NCI-H524 treated with DMSO at 0.1 percent for 48 hours (cell line): ENCODE measurements at places on chromosomes 1 and 21.

DNA sequence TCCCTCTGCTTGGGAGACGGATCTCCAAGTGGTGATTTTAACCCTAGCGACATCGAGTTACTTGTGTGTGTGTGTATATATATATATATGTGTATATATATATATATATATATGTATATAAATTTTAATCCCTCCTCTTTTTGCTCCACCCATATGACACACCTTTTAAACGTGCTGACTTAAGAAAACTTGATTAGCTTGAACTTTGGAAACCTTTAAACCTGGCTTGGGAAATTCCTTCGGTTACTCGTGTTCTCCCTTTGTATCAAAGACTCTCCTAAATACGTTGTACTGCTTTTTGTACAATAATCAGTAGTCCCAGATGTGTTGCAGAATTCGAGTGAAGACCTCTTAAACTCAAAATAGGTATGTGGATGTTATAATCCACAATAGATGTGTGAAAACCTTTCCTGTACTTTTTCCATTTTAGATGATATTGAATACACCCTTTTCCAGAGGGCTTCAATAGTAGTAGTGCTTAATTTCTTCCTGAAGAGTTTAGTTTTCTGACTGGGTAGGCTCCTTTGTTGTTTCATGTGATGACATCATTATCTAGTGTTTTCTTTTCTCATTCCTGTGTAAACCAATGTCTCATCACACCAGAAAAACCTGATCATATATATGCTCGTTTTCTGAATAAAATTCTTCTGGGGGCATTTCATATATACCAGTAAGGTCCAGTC lies 1.4 kb downstream of the RNF11 start:
- DNase-seq, result no peak

- no peak for DNase-seq
Measured at GRCh38 chr21:14753466-14754258, 207.5 kb upstream of the SAMSN1 start.

DNA sequence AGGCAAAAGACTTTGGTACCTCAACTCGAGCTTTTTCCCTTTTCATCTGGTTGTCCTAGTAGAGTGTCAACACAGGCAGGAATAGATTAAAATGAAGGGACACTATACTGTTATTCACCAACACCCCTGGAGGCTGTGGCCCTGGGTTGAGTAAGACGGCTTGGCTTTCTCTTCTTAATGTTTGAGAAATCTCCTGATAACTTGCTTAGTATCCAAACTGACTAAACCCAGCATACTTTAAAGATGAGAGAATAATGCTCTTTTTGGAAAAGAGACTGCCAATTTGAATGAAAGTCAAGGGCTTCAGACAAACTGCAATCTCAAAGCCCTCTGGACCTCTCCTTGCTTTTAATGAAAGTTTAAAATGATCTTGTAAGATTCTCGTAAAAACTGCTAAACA lies 2.6 kb upstream of the SLC30A1 start:
- no peak for DNase-seq

GRCh38 chr21:46031484-46031883 lies 49.9 kb downstream of the COL6A1 start:
- no peak for DNase-seq
